Posterior vena cava (tissue), 2 donors: ENCODE measurements at places on chromosomes 4 and X. TPM values are rescaled to one million over a fixed set of nuclear protein-coding genes. Genes with fewer than 3 reads are reported as not detected.
A peak's percentile ranks its signal among the peaks of the same experiment; 100 is the strongest.

The SLC6A14 gene
- not detected for total RNA-seq

The PDGFRA gene
- 192 TPM for total RNA-seq

The MAGEA1 gene
- total RNA-seq = not detected

The SLC39A8 gene
- total RNA-seq = 13.4 TPM

The GASK1B gene
- 82.2 TPM for total RNA-seq

The NSUN7 gene
- 0.52 TPM for total RNA-seq

The RELL1 gene
- total RNA-seq = 33.6 TPM

The ZXDA gene
- total RNA-seq = 5.7 TPM

The ADH1C gene
- total RNA-seq = 2.6 TPM

The SPON2 gene
- total RNA-seq = 18.1 TPM

The CENPVL2 gene
- total RNA-seq = not detected

- no peak for DNase-seq
Observed at GRCh38 chrX:38675856-38676255, 114.5 kb downstream of the TSPAN7 start.

GRCh38 chr4:122827879-122828601 lies 1.4 kb downstream of the FGF2 start:
- no peak for DNase-seq

DNA sequence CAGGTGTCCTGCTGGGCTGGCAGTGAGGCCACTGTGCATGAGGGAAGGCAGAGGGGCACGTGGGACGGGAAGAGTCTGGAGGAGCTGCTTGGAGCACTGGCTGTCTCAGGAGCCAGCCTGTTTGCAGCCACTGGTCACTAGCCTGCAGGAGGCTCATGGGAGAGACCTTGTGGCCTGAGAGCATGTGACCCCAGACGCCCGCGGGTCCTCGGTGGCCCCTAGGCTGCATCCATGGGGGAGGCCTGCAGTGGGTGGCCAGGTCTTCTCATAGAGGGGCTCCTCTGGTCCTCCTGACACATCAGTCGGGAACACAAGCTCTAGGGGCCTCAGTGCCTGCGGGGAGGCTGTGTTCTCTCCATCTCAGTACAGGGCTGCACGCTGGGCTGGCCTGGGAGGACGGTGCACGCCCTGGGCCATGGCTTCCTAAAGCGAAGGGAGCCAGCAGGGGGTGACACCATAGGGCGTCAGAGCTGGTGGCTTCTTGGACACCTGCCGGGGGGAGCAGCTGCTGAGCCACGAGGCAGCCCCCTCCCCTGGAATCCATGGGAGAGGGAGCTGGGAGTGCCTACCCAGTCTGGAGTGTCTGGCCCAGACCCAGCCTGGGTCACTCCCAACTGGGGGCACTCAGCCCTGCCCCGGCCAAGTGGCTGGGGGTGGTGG lies 12.3 kb downstream of the NAT8L start:
- DNase-seq = peak; percentile 73

DNA sequence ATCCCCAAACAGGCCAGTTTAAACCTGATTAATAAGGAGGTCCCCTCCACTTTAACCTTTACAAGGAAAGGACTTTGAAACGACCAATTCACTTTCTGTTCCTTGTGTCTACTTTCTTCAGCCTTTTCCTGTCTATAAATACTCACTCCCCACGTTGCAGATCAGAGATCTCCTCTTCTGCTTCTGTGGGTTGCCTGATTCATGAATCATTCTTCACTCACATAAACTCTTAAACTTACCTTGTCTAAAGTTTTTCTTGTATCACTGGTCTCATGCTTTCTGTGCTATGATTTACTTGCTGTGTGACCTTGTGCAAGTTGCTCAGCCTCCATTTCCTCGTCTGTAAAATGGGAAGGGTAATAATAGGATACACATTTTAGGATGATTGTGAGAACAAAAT lies 236.1 kb downstream of the QDPR start:
- DNase-seq = no peak

DNA sequence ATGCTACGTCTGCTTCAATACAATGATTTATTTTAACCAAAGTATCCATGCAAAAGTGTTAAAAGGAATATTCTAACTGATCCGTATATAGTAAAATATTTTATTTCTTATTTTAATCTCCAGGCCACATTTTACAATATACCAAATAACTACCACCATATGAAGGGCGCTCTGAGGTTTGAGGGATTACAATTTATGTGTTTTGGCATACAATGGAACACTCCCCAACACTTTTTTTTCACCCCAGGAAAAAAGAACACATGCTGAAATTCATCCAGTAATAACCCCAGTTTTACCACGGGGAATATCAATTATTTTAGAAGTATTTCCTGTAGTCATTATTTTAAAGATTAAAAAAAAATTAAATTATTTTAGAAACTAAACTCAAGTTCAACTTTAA lies 65.4 kb downstream of the APBB2 start:
- DNase-seq = no peak

- no peak for DNase-seq
Observed at GRCh38 chr4:138305050-138305449, 62.9 kb upstream of the SLC7A11 start.

GRCh38 chrX:130738638-130739195 lies 164.3 kb downstream of the ENOX2 start:
- DNase-seq = no peak

- no peak for DNase-seq
Observed at GRCh38 chr4:55941881-55942396, 6.8 kb upstream of the CEP135 start.

DNA sequence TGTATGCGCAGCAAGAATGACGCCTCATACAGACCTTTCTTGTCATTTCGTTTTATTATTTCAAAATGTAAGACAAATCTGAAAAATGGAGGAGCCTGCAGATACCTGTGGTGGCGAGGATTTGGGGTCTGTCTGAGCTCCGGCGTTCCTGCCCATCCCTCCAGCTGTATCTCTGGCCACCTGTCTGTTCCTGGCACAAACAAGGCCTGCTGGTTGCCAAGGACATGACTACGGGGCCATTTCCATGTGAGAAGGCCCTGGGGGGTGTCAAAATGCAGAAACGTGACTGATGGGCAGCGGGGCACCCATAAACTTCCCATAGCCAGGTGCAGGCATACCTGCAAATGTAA lies 591 bp upstream of the TSPAN7 start:
- DNase-seq = no peak

- no peak for DNase-seq
Observed at GRCh38 chrX:129404670-129405008, 118.7 kb downstream of the SMARCA1 start.

DNA sequence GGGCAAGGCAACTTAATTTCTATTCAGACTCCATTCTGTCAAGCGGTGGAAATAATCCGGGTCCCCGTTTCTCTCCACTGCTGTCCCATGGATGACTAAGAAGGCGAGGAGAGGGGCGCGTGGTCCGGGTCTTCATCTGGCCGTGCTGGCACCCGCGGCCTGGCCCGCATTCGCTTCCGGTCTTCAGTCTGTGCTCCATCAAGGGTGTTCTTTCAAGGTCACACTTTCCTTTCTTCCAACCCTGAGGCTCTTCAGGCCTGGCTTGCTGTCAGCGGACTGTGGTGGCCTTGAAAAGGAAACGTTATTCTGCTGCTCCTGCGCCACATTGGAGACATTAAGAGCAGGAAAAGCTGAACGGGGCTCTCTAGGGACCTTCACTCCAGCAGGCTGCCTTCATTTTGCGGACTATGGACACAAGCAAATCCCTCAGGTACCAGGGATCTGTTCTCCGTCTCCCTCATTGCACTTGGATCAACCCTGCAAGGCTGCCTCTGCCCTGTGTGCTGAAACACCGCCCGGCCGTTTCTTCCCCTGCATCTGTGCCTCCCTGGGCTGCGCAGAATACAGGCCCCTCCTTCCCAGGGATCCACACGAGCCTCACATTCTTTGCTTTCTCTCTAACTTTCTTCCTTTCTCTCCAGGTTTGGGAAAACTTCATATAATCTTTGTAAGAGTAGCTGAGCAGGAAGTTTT lies 5.7 kb upstream of the SLC25A4 start:
- DNase-seq = no peak

DNA sequence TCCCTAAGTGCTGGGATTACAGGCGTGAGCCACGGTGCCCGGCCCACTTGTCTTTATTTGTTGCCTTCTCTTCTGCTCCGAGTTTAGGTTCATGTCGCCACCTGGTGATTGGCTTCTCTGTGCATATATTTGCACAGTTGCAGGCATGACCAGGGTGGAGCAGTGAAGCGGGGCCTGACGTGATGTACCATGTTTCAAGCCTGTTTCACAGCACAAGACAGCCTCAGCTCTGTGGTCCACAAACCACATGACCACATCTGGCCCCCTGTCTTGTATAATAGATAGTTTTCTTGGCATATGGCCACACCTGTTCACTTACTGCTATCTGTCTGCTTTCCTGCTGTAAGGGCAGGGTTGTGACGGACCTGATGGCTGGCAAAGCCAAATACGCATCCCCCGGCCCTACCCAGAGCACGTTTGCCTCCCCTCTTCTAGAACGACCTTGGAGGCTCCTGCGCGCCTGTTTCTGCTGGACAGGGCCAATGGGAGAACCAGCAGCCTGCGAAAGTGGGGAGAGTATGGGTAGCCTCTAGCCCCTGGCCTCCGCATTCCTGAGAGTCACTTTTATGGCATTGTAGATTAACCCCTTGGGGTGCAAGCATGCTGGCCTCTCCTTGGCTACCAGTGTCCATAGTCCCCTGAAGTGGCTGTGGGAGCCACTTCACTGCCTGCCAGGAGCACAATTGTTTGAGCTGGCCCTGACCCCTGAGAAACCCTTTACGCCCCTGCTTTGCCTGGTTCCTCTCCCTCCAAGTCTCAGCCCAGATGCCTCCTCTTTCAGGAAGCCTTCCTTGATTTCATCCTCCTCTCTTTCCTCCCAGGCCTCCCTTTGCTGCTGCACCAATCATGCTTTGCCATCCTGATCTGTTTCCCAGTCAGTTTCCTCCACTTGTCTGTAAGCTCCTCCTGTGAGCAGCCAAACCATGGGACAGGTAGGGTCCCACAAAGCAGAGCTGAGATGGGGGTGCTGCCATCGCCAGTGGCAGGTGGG lies 6.0 kb upstream of the SH3TC1 start:
- DNase-seq = no peak

DNA sequence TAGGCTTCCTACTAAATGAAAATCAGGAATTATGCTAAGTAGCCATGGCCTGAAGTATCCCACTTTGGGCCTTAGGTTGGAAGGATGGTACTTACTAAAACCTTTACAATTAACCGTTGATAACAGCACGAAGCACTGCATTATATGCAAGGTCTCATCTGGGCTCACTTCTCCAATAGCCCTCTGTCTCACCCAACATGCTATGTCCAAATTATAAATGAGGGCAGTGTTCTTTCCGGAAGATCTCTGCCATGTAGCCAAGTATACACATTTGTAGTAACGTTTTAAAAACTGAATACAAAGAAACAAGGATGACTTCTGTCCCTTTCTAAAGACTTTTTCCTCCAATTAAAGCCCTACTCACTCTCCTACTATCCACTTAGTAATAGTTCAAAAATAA lies 51.6 kb downstream of the SCFD2 start:
- no peak for DNase-seq

- no peak for DNase-seq
Observed at GRCh38 chrX:145856181-145856580, 38.6 kb downstream of the SLITRK2 start.
